Breast epithelium (tissue), 4 donors: ENCODE measurements at places on chromosomes 13 and 19. TPM values are rescaled to one million over a fixed set of nuclear protein-coding genes. Genes with fewer than 3 reads are reported as not detected.

The ZNF541 gene
- total RNA-seq = 1.4 TPM

The ZNF221 gene
- total RNA-seq = 7.2 TPM

The RFPL4A gene
- total RNA-seq = not detected

The KDELR1 gene
- total RNA-seq = 66.2 TPM

The ZNF14 gene
- 14.7 TPM for total RNA-seq

The ATP4B gene
- total RNA-seq = not detected

The DHDH gene
- total RNA-seq = 0.96 TPM

The IZUMO2 gene
- not detected for total RNA-seq

The SOX1 gene
- not detected for total RNA-seq

The KLK12 gene
- total RNA-seq = not detected

The HRC gene
- 2.7 TPM for total RNA-seq

The KLF1 gene
- not detected for total RNA-seq

The CRX gene
- not detected for total RNA-seq

The ENOX1 gene
- total RNA-seq = 2.0 TPM

The CYP4F3 gene
- total RNA-seq = not detected

The PRMT1 gene
- total RNA-seq = 227 TPM

The NTN5 gene
- 0.64 TPM for total RNA-seq

The LSR gene
- total RNA-seq = 35.1 TPM

The ASPDH gene
- not detected for total RNA-seq

The C19orf67 gene
- total RNA-seq = not detected

The SIGLEC5 gene
- not detected for total RNA-seq

The PEG3 gene
- total RNA-seq = 24.0 TPM

The PRODH2 gene
- total RNA-seq = not detected

The ZNF667 gene
- 2.9 TPM for total RNA-seq

The TJP3 gene
- total RNA-seq = 36.6 TPM

The PLIN5 gene
- total RNA-seq = 26.2 TPM

The SUCLA2 gene
- total RNA-seq = 61.3 TPM

The OR7D2 gene
- not detected for total RNA-seq

The SLC7A9 gene
- 0.29 TPM for total RNA-seq
